ENCODE measurements at places on chromosomes 5 and 9.

DNA sequence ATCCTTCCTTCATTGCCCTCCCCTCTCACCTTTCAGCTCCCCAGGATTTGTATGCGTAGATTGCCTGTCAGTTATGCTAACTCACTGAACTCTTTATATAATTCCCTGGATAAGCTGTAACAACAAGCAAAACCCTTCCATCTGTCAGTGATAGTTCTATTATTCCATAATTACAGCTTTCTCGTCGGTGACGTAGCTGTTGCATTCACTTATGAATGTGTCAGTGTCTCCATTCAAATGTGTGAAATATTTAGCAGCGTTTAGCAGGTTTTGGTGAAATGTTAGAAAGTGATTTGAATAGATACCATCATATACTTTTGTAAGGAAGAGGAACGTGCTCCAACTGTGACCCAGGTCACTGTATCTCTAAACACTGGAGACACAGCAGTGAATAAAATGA lies 45.2 kb downstream of the PIP5K1B start:
- no peak for DNase-seq

DNA sequence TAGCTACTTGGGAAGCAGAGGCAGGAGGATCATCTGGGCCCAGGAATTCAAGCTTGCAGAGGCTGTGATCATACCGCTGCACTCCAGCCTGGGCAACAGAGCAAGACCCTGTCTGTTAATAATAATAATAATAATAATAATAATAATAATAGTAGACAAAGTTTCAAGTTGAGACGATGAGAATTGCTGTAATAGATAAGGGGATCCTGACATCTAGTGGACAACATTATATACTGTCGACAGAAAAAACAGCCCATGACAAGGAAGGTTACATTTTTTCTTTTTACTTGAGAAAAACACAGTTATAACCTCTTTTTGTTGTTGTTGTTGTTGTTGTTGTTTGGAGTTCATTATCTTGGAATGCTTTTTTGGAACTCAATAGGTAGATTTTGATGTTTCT lies 35.3 kb downstream of the NDFIP1 start:
- no peak for DNase-seq

DNA sequence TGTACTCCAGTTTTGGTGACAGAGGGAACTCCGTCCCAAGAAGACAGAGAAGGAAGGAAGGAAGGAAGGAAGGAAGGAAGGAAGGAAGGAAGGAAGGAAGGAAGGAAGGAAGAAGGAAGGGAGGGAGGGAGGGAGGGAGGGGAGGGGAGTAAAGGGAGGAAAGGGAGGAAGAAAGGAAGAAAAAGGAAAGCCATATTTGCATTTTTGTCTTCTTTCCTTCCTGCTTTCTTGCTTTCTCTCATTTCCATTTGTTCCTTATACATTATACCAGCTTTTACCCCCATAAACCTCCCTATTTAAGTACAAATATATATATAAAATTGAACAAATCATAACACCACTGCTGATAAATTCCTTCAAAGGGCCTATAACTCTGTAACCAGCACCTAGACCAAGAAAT lies 151.8 kb downstream of the SMC2 start:
- no peak for DNase-seq

DNA sequence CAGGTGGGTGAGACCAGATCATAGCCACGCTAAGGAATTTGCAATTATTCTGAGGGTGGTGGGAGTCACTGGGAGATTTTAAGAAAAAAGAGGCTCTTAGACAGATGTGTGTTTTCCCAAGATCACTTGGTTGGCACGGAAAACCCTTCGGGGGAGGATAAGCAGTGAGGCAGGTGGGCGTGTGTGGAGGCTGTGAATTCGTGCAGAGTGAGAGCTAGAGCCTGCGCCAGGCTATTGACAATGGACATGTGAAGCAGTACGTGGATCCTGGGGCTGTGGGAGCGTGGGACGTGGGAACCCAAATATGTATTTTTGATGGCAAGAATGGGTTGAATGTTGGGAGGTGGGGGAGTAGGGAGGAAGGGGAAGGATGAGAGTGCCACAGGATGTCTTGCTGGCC lies 19.4 kb downstream of the MVB12B start:
- no peak for DNase-seq

GRCh38 chr9:84318981-84319380 lies 21.6 kb downstream of the SLC28A3 start:
- DNase-seq, result no peak

- no peak for DNase-seq
Observed at GRCh38 chr9:134014946-134015345, 10.3 kb upstream of the BRD3OS start.

GRCh38 chr9:94140791-94141790 lies 56.8 kb downstream of the PTPDC1 start:
- peak; percentile 47 for DNase-seq

- no peak for DNase-seq
Observed at GRCh38 chr5:142692321-142692894, 6.5 kb upstream of the FGF1 start.

DNA sequence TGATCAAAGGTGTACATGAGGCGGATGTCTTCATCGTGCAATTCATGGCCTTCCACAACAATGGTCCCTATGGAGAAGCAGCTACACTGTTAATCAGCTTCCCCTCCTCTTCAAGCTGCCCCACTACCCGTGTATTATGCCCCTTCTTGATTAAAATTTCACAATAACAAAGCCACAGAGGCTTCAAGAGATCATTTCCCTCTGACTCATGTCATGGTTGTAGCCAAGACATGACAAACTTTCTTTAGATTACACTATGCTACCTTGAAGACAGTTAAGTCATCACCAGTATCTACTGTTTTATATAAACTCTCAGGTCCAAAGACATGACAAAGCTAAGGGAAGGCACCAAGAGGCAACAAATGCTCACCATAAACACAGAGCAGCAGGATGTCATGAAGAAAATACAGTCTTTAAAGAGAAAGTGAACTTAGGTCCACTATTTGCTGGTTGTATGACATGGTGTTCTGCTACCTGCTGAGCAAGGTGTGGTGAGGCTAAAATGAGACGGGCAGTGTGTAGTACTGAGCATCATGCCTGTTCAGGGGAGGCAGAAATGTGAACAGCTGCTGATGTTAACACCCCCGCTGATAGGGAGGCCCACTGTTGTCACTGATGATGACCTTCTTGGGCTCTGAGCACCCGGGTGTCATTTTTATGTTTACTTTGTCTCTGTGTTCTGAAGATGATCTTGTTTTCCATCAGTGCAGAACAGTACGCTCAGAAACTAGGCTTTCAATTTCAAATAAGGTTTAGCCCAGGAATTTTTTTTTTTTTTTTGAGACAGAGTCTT lies 48.3 kb downstream of the IARS1 start:
- DNase-seq, result peak; percentile 81

DNA sequence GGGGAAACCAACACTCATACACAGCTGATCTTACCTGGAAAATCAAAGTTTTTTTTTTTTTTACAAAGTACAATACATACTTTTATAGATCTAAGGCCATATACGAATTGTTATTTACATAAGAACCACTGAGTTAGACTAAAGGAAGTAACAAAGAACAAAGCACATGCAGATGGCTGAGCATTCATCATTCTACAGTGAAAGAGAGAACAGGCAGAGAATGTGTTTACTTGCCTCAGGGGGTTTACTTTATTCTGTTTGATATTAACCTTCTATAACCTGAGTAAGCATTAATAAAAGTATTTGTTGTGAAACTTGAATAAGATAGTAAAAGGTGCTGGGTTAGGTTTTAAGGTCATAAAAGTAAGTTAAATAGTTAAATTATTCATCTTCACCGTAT lies 54.7 kb downstream of the SLC38A9 start:
- no peak for DNase-seq

GRCh38 chr5:115599502-115599901 lies 2.8 kb downstream of the TICAM2 start:
- peak; percentile 23 for DNase-seq

DNA sequence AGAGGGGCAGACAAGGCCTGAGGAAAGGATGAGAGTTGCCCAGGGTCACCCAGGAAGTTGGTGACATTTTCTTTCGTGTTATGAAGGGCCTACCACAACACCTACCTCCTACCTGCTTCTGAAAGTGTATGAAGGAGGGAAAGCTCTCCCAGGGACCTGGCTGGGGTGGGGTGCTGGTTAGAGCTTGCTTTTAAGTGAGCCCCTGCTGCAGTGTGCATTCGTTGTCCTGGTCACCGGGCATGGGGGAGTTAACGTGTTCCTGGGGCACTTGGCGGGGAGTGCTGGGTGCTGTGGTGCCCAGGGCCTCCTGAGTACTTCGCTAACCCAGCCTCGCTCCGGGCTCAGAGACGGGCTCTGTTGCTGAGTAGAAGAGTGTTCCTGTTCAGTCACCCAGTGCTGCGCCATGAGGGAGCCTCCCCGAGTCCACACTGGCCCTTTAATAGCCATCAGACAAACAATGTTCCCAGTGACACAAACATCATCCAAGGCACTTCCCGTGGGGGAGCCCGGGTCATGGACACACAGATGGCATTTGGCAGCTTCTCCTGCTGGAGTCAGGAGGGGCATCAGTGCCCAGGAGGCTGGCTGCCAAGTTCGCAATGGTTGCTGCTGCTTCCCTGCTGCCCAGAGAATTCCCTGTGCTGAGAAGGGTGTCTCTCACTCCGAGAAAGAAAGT lies 85.7 kb downstream of the AMBP start:
- no peak for DNase-seq

DNA sequence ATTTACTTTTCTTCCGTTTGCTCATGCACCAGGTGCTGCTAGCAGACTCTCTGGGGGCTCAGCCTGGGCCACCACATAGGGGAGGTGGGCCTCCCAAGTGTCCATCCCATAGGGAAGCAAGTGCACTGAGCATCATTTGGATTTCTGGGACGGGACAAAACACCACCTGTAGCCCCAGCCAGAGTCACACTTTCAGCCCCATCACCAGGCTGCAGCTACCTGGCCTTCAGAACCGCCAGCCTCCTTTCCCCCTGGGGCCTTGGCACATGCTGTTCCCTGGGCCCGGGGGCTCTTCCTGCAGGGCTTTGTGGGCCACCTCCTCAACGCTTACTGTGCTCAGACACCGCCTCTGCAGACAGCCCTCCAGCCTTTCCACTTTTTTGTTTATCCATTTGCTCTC lies 19.6 kb upstream of the SUSD3 start:
- no peak for DNase-seq

All from astrocyte (in vitro differentiated cells and primary cell).